ENCODE measurements at places on chromosomes 16 and 17. TPM values are rescaled to one million over a fixed set of nuclear protein-coding genes. Genes with fewer than 3 reads are reported as not detected.

Gene TPPP3
- not detected for total RNA-seq

Gene AOC3
- total RNA-seq, result 2.4 TPM

Gene INO80E
- total RNA-seq, result 112 TPM

GRCh38 chr16:12433691-12434390 lies 369.8 kb downstream of the CPPED1 start:
- H3K27ac ChIP-seq, result no peak overlapping the region
- no peaks in the 10 kb centered on the region for H3K27me3 ChIP-seq
- H3K4me3 ChIP-seq, result no peak overlapping the region
- DNase-seq, result no peak
- peaks cover 8% of the 10 kb centered on the region for H3K4me1 ChIP-seq
- H3K36me3 ChIP-seq, result no peaks in the 10 kb centered on the region

Gene SCNN1G
- total RNA-seq, result not detected

DNA sequence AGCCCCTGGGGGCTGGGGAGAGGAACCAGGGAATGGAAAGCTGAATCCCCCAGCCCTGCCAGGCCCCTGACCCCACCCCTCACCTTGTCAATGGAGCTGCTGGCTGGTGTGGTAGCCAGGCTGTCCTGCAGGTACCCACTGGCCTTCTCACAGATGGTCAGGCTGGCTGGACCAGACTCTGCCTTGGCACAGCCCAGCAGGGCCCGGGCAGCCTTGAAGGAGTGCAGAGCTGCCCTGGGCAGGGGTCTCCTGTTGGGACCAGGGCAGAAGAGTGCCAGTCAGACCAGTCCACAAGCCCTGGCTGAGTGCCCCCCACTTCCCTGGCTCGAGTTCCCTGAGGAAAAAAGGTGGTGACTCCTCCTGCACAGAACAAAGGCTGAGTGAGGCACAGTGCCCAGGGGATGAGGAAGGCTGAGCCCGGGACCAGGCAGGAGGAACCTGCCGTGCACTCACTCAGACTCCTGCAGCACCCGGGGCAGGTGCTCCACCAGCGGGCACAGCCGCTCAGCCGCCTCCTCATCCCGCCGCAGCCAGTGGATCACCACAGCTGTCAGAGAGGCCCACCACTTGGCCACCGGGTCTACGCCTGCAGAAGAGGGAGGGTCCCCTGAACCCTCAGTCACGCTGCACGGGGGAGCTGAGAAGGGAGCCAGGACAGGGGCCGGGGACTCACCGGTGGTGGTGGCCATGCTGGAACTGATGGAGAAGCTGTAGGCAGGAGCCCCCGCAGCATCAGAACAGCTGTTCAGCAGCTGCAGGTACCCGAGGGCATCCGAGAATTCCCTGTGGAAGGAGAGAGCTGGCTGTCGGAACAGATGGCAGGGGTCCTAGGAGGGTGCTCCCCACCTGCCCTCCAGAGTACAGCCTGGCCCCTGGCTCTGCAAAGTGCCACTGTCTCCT lies 22.4 kb downstream of the SREBF1 start:
- H3K4me3 ChIP-seq, result no peak overlapping the region
- H3K36me3 ChIP-seq, result peaks cover 67% of the 10 kb centered on the region
- H3K27me3 ChIP-seq, result no peaks in the 10 kb centered on the region
- H3K4me1 ChIP-seq, result peaks cover 16% of the 10 kb centered on the region

Gene CSH2
- not detected for total RNA-seq

DNA sequence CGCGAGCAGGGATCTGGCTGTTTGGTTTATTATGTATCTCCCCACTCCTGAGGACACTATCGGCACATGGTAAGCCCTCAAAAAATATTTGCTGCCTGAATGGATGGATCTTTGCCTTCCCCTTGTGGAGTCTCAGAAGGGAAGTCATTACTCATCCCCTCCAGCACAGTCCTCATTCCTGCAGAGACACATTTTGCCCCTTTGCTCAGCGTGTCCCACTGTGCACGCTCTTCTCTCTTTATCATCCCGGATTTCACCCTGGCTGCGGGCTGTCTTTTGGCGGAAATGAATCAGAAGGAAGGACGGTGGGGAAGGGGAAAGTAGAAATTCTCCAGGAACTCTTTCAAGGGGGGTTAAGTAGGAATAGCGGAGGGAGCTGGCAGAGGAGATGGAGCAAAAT lies 125.2 kb upstream of the CDC42EP4 start:
- H3K27ac ChIP-seq, result no peak overlapping the region
- H3K36me3 ChIP-seq, result no peaks in the 10 kb centered on the region
- H3K27me3 ChIP-seq, result no peaks in the 10 kb centered on the region
- H3K4me3 ChIP-seq, result no peak overlapping the region
- no peak for DNase-seq

GRCh38 chr16:53183442-53183841 lies 128.7 kb downstream of the CHD9 start:
- peaks cover 30% of the 10 kb centered on the region for H3K36me3 ChIP-seq
- no peak for DNase-seq
- no peaks in the 10 kb centered on the region for H3K4me1 ChIP-seq
- H3K27me3 ChIP-seq, result no peaks in the 10 kb centered on the region
- H3K4me3 ChIP-seq, result no peak overlapping the region
- H3K27ac ChIP-seq, result no peak overlapping the region

- peaks cover 91% of the 10 kb centered on the region for H3K36me3 ChIP-seq
- H3K4me3 ChIP-seq, result no peak overlapping the region
- H3K27ac ChIP-seq, result no peak overlapping the region
- no peaks in the 10 kb centered on the region for H3K27me3 ChIP-seq
- no peaks in the 10 kb centered on the region for H3K4me1 ChIP-seq
Measured at GRCh38 chr17:78693346-78694083, 88.6 kb downstream of the CYTH1 start.

DNA sequence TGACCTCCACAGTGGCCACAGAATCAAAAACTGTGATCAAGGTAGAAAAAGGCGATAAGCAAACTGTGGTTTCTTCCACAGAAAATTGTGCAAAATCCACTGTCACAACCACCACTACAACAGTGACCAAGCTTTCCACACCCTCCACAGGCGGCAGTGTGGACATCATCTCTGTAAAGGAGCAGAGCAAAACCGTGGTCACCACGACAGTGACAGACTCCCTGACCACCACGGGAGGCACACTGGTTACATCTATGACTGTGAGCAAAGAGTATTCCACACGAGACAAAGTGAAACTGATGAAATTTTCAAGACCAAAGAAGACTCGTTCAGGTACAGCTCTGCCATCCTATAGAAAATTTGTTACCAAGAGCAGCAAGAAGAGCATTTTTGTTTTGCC lies 83.6 kb downstream of the C17orf58 start:
- no peak for DNase-seq
- H3K27ac ChIP-seq, result no peak overlapping the region
- no peak overlapping the region for H3K4me3 ChIP-seq

GRCh38 chr17:45225964-45226530 lies 4.4 kb downstream of the FMNL1 start:
- peaks cover 62% of the 10 kb centered on the region for H3K4me1 ChIP-seq
- peak overlapping the region; percentile 98 for H3K4me3 ChIP-seq
- DNase-seq, result peak; percentile 92
- no peaks in the 10 kb centered on the region for H3K27me3 ChIP-seq

DNA sequence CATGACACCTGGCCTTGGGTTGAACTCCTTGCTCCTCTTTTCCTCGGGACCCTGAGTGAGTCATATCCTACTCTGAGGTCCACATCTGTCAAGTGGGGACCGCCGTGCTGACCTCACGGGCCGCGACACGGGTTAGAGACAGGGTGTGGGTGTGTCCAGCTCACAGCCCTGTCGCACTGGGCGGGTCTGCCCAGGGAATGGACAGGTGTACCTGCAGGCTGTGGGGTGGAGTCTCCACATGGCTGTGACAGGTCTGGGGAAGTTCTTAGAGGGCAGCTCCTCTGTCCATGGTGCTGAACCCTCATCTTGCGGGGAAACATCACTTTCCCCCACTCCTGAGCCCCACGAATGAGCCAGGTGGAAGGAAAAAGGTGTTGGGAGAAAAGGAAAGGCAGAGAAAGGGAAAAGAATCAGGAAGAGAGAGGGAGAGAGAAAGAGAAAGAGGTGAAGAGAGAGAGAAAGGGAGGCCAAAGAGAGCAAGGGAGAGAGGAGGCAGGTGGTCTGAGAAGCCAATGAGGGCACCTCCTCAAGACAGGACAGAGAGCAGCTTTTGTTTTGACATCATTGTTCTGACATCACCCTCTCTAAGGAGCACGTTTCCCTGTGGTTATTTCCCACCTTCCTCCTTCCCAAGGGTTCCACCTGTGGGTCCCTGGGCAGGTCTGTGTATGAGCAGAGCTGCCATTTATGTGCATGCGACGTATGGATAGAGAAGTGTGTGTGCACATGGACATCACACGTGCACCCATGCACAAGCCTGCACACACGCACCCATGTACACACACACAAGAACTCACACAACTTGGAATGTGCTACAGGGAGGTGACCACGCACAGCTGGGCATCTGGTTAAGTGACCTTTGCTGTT lies 32.6 kb upstream of the CBFA2T3 start:
- peaks cover 11% of the 10 kb centered on the region for H3K27me3 ChIP-seq
- DNase-seq, result no peak
- H3K27ac ChIP-seq, result no peak overlapping the region
- H3K36me3 ChIP-seq, result no peaks in the 10 kb centered on the region
- no peaks in the 10 kb centered on the region for H3K4me1 ChIP-seq

Gene COX6A2
- total RNA-seq, result not detected

DNA sequence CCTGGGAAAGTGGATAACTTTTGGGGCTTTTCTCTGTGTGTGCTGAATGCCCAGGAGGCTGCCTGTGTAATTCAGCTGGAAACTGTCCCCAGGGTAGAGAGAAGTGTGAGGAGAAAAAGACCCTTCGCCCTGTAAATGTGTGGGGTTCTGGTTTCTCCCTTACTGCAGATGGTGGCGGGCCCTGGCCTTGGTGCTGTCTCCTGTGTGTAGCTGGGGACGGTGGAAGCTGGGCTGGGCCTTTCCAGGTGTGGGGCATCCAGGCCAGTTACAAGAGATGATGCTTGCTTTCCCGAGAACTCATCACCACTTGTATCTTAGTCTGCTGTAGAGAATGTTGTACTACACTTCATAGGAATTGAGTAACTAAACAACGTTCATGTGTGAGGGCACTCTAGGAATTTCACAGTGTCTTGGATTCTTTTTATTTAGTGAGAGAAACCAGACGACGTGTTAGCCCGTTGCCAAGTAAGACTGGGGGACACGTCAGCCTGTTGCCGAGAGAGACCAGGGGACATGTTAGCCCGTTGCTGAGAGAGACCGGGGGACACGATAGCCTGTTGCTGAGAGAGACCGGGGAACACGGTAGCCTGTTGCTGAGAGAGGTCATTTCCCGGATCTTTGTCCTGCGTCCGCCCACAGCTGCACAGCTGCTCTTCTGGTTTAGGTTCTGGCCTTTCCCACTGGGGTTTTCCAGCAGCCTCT lies 43.1 kb downstream of the TBCD start:
- DNase-seq, result no peak
- H3K27ac ChIP-seq, result no peak overlapping the region
- no peaks in the 10 kb centered on the region for H3K4me1 ChIP-seq
- H3K4me3 ChIP-seq, result no peak overlapping the region
- H3K36me3 ChIP-seq, result peaks cover 13% of the 10 kb centered on the region
- no peaks in the 10 kb centered on the region for H3K27me3 ChIP-seq

Gene ZSCAN10
- total RNA-seq, result not detected

Gene FOXN1
- not detected for total RNA-seq

DNA sequence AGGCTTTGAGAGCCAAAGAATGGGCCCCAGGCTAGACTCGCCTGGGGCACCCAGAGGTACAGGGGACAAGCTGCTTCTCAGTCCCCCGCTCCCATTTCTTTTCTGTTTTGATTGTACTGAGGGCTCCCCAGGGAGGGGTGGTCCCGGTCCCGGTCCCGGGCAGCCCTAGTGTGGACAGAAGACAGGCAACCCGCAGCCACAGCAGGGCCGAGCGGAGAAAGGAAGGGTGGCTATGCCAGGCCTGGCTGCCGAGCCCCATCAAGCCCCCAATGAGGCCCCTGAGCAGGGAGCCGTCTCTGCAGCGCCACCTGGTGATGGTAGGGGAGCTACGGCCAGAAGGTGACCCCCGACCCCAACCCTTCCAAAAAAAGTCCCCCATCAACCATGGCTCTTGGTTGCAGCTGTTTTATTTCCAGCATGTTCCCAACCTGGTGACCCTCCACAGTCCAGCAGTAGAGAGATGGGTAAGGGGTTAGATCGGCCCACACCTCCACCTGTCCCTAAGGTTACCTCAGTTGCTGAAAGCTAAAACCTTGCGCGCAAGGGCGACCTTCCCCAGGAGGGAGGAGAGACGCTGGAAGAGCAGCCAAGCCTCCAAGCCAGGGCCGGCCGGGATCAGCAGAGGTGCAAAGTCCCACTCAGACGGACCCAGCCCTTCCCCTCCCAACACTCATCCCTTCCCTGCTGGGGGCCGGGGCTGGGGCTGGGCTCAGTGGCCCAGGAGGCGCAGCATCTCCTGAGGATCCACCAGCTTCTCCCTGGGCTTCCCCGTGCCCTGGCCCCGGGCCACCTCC lies 2.6 kb upstream of the GRIN2C start:
- H3K4me3 ChIP-seq, result peak overlapping the region; percentile 13
- DNase-seq, result peak; percentile 56
- H3K4me1 ChIP-seq, result peaks cover 3% of the 10 kb centered on the region
- H3K27me3 ChIP-seq, result peaks cover 28% of the 10 kb centered on the region
- peaks cover 12% of the 10 kb centered on the region for H3K36me3 ChIP-seq

Data from activated T-helper 2 cell treated with anti-CD3 and anti-CD28 coated beads, Interferon-gamma antibody, Interleukin-2, Interleukin-4, amounts not matched to agents 10 μg/mL and 5 μg/mL and 100 μg/mL, durations not matched to agents 14 hours and 24 hours and 36 hours (primary cell).